ENCODE measurements at places on chromosomes 7 and 10.

- DNase-seq: no peak
Observed at GRCh38 chr10:70503776-70504175, 25.2 kb downstream of the PALD1 start.

DNA sequence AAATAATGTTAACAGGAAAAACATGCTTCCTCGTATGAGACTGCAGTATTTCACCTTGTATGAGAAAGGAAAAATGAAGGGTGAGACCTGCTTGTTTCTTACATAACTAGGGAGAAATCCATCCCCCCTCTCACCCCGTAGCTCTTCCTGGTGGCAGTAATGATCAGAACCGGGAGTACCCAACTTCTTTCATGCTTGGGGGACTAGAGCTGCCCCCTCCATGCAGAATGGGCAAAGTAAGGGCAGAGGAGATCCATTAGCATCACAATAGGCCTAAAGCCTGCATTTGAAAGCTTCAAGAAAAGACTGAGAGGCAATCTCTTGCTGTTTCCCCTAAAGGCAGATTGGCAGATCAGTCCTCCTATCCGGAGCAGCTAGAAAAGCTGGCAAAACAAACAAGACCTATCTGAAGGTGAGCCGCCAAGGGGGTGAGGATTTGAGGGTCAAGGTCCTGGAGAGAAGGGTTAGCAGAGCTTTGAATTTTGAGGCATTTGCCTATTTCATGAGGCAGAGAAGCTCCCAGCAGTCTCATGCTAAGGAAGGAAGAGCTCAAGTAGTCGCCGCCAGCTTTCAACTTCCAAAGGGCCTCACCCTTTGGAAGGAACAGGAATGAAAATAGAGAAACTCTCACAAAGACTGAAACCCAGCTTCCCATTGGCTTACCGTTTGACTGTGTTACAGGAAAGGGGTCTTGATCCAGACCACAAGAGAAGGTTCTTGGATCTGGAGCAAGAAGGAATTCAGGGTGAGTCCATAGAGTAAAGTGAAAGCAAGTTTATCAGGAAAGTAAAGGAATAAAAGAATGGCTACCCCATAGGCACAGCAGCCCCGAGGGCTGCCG is 36.2 kb downstream of the BAG3 start:
- DNase-seq: no peak

DNA sequence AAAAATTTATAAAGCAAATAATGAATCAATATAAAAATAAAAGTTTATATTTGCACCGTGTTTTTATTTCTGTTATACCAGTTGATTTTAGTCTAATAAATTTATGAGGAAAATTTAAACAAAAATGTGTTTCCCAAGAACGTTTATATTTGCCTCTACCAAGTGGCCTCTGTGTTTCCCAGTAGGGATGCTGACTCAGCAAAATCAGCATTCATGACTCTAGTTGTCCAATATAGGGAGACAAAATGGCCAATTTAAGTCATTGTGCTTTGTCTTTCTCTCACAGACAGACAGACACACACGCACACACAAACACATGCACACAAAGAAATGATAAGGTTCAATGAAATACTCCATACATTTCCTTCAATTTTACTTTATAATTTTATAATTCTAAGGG is 942.5 kb upstream of the ZWINT start:
- DNase-seq: no peak

GRCh38 chr10:11424456-11425295 is 186.8 kb downstream of the USP6NL start:
- no peak for DNase-seq

- no peak for DNase-seq
Observed at GRCh38 chr10:11286261-11286852, 268.7 kb downstream of the CELF2 start.

DNA sequence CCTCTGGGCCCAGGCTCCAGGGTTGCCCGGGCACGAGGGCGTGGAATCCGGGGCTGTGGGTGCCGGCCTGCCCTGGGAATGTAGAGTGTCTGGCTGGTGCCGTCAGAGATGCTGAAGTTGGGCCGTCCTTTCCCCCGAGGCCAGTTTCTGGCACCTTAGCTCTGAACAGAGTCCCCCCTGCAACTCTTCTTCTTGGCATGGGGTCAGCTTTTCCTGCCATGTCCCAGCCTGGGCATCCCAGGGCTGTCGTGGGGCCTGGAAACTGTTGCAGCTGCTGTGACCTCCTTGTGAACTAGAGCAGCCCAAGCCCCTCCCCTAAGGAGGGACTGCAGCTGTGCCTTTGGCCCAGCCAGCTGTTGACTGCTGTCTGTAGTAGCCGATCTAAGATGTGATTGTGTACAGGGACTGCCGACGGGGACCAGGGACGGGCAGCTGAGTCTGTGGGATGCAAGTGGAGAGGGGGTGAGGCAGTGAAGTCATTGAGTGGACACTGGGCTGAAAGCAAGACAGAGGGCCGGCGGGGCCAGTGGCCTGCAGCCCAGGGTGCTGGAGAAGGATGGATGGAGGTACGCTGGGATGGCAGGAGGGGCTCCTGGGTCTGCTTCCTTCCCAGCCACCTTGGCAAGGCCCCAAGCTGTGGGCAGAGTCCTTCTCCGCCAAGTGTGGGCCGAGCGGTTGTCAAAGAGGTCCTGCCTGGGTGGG is 35.8 kb downstream of the GBX1 start:
- no peak for DNase-seq

- DNase-seq: no peak
Observed at GRCh38 chr10:129849452-129849750, 114.7 kb downstream of the EBF3 start.

GRCh38 chr7:158025686-158026600 is 561.7 kb downstream of the PTPRN2 start:
- DNase-seq: no peak

GRCh38 chr7:22907805-22908204 is 85.2 kb upstream of the TOMM7 start:
- no peak for DNase-seq

DNA sequence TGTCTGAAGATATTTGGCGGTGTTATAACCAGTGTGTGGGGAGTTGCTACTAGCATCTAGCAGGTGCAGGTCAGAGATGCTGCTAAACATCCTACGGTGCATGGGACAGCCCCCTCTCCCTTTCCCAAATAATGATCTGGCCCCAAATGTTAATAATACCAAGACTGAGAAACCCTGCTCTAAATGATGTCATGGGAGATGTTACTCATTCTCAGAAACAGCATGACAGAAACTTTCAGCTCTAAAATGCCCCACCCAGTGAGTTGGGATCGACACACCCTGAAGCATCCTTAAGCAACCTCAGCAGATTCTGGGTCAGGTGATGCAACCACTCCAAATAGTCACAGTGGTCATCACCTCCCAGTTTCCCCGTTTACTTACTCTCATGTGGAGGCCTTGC is 108.8 kb upstream of the MPP7 start:
- DNase-seq: no peak

DNA sequence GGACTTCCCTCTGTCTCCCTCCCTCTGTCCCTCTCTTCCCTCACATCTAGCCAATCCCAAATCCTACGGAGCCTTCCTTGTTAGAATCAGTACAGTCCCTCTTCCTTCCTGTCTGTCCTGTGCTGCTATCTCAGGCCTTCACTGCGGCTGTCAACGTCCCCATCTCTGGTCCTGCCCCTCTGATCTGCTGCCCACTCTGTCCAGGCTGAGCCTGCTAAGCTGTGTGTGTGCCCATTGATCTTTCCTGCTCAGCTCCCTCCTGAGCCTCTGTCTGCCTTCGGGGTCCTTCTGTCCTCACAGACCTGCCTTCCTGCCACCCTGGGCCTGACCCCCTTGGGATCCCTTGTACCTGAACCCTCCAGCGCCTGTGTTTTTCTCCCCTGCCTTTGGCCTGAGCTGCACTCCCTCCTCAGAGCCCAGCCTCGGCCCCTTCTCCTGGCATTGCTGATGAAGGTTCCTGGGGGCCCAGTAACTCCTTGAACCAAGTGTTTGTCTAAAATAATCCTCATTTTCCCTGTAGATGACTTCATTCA is 182.1 kb upstream of the SHH start:
- no peak for DNase-seq

- DNase-seq: no peak
Observed at GRCh38 chr7:35482231-35482630, 212.7 kb downstream of the HERPUD2 start.

DNA sequence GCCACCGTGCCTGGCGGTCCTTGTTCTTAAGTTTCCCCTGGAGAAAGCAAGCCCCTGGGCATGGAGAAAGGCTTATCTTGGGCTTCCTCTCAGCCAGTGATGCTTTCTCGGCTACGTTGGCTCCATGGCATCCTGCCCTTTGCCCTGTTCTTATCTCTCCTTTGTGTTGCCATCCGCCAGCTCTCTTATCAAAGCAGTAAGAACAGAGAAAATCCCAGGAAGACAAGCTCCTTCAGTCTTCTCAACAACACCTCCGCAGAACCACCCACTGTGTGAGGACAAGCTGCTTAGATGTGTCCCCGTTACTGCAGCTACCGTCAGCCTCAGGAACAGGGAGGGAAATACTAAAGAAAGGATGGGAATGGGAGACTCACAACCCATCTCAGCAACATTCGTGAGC is 3.3 kb downstream of the PLEKHS1 start:
- no peak for DNase-seq

DNA sequence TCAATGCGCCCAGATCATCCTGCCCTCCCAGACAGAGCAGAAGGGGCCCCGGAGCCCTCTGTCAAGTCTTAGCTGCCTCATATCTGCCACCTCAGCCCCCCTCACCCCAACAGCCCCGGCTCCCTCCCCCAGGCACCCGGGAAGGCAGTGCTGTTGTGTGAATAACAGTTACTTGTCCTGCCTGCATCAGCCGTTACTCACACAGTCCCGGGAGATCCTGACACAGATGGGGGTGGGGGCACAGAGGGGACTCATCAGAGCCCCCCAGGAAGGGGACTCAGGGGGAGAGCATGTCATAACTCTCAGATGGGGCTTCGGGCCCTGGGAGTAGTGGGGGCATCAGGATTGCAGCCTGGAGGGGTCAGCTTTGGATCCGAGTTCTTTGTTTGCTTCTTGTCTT is 12.4 kb upstream of the SERPINE1 start:
- no peak for DNase-seq

DNA sequence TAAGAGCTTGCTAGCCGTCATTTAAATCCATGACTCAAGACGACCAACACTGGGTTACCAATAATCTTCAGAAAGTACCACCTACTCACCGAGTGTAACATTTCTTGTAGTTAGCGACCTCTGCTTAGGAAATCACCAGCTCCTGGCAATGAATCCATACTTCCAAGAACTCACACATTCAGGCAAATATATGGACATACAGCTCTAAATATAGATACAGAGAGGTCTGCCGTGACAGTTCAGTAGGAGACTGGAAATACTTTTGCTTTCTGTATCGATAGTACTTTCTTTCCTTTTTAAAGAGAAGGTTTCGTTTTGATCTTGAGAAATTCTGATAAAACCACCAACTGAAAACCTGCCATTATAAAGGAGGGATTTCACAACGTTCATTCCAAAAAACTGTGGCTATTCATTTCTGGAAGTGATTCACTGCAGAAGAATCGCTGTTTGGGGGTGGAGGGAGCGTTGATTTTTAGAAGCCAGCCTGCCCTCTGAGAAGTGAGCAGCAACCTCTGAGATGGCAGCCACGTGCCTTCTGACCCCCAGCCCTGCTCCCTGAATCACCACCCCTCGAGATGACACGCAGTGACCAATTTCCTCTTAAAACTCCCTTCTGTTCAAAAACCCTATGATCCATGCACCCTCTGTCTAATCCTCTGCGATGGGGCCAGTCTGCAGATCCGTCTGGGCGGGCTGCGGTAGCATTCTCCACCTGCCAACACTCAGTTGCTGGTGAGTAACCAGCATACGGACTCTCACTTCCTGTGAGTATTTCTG is 179.0 kb upstream of the KLF14 start:
- peak; percentile 91 for DNase-seq

- no peak for DNase-seq
Observed at GRCh38 chr10:96704563-96704962, 15.8 kb downstream of the PIK3AP1 start.

- no peak for DNase-seq
Observed at GRCh38 chr10:129599160-129599559, 132.1 kb downstream of the MGMT start.

GRCh38 chr7:144907577-144907976 is 71.7 kb upstream of the TPK1 start:
- DNase-seq: no peak

DNA sequence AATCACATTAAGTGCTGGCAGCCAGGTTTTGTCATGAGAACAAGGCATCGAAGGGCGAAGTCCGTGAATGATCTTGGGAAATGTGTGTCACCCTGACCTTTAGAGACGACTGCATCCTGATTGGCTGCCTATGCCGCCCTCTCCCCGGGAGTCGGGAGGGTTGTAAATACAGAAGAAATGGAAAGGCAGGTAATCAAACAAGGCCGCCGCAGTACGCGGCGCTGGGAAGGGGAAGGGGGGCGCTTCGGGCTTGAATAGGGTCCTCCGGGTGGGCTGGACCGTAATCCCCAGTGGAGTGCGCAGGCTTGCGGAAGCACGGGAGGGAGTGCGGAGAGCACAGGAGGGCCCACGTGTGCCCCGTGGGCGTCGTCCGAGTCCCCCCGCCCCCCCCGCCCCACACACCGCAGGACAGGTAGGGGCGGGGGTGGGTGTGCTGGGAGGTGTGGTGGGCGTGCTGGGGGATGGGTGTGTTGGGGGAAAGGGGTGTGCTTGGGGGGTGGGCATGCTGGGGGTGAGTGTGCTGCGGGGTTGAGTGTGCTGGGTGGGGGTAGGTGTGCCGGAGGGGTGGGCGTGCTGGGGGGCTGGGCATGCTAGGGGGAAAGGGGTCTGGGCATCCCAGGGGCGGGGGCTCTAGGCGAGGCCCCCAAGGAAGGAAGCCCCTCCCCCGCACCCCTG is 169.4 kb downstream of the ARHGAP12 start:
- DNase-seq: peak; percentile 44

GRCh38 chr7:78015574-78016260 is 217.1 kb downstream of the PHTF2 start:
- no peak for DNase-seq

GRCh38 chr10:74932648-74933047 is 106.2 kb downstream of the KAT6B start:
- no peak for DNase-seq

DNA sequence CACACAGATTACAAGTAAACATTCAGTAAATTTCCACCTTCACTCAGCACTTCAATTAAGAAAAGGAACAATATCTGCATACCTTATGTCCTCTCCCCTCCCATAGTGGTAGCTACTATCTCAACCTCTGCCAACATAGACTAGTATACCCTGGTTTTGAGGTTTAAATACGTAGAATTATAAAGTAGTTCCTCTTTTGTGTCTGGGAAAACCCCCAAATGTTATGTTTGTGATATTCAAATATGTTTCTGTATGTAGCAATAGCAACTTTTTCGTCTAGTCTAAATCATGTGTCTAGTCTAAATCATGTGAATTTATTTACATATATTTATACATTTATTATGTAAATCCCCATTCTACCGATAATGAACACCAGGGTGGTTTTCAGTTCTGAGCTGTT is 13.2 kb upstream of the CAMK2B start:
- no peak for DNase-seq

GRCh38 chr7:88985295-88985694 is 189.8 kb upstream of the TEX47 start:
- no peak for DNase-seq

Data from CD4-positive, alpha-beta T cell treated with Interleukin-21 for 1 hour (primary cell).